ENCODE measurements at places on chromosomes 5 and 9.

GRCh38 chr9:26358836-26359235 lies 533.8 kb downstream of the CAAP1 start:
- DNase-seq = no peak

DNA sequence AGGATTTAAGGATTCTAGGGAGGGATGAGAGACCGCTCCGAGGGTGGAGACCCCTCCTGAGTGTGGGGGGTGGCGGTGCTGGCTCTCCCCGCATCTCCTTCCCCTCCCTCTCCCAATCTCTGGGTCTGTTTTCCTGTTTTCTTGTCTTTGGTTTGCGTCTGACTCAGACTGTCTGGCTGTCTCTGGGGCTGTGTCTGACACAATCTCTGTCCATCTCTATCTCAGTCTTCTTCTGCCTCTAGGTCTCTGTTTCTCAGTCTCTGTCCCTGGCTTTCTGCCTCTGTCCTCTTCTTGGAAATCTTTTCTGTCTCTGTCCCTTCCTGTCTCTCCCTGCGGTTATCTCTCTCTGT lies 196 bp upstream of the GRM6 start:
- DNase-seq = no peak

- DNase-seq = no peak
Observed at GRCh38 chr5:139474890-139475791, 4.3 kb downstream of the SMIM33 start.

DNA sequence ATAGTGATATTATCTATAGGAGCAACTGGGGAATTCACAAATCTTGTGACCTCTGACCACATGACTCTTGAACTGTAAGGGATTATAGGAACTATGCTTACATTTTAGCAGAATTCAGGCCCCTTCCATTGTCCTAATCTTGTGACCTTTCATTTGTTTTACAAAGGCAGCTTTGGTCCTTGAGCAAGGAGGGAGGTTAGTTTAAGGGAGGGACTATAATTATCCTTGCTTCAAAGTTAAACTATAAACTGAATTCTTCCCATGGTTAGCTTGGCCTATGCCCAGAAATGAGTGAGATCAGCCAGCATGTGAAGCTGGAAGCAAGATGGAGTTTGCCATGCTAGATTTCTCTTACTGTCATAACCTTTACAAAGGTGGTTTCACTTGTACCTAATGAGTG lies 51.2 kb downstream of the TARS1 start:
- DNase-seq = no peak
